Stimulated activated CD4-positive, alpha-beta T cell treated with anti-CD3 and anti-CD28 coated beads, Interleukin-12 subunit alpha, Interleukin-12 subunit beta, amount 100 ng/mL, for 24 hours (primary cell): ENCODE measurements at places on chromosomes 6 and 20.

DNA sequence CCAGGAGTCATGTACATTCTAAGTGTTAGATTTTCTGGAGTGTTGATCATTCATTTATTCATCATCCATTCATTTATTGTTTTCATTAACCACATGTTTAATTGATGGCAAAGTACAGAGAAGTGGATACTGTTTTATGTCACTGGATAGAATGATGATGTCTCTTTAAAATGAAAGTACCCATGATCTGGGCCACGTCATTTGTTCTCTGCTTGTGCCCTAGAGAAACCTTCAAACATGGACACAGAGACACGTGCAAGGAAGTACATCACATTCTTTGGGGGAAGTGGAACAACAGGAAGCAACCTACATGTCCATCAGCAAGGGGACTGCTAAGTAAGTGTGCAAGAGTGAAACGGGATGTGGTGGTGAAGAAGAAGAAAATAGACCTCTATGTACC lies 75.8 kb upstream of the TSHZ2 start:
- DNase-seq = no peak

DNA sequence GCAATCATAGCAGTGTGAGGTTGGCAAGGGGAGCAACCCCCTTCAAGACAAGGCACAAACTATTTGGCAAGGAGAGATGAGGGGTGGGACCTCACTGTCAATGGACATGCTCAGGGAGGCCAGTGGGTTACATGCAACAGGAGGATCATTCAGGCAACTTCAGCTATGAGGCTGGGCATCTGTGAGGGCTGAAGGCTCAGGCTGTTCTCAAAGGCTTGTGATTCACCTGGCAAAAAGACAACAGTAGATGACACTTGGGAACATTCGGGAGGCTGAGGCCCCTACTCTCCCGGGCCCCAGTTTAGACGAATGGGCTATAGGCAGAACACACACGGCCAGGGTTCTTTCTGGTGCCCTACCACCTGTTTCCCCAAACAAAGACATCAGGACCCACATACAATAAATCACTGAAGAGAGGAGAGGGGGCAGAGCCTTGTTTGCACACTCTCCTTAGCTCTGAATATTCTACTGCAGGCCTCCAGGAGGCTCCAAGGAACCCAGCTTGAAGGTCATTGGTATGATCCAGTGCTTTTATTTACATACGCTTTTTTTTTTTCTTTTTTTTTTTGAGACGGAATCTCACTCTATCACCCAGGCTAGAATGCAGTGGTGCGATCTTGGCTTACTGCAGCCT lies 7.9 kb downstream of the TUBB start:
- DNase-seq = no peak

DNA sequence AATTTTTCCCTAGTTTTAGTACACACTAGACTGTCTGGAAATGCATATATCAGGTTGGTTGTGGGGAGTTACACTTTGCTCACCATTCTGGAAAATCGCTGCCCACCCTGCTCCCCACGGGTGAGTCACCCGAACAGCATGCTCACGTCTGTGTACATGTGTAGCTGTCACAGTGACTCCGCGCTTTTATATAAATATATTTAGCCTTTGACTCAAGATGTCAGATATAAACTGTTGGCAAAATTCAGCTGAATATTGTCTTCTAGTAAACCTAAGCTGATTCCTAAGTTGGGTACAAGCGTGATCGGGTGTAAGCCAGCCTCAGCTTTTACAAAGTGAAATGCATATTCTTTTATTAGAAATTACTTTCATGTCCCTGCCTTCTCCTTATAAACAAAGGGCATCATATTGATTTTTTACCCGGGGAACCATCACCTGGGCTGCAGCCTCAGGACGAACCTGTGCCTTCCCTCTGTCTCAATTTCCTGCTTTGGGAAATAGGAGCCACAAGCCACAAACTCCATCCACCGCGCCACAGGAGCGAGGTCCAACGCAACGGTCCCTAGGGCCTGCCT lies 4.3 kb downstream of the SDCBP2 start:
- DNase-seq = no peak

- no peak for DNase-seq
Observed at GRCh38 chr6:1614448-1615150, 4.9 kb downstream of the FOXC1 start.

- no peak for DNase-seq
Observed at GRCh38 chr20:22312744-22313346, 271.5 kb downstream of the FOXA2 start.

- no peak for DNase-seq
Observed at GRCh38 chr6:14075095-14075503, 42.5 kb upstream of the CD83 start.

GRCh38 chr6:11527274-11527870 lies 10.2 kb upstream of the TMEM170B start:
- no peak for DNase-seq

DNA sequence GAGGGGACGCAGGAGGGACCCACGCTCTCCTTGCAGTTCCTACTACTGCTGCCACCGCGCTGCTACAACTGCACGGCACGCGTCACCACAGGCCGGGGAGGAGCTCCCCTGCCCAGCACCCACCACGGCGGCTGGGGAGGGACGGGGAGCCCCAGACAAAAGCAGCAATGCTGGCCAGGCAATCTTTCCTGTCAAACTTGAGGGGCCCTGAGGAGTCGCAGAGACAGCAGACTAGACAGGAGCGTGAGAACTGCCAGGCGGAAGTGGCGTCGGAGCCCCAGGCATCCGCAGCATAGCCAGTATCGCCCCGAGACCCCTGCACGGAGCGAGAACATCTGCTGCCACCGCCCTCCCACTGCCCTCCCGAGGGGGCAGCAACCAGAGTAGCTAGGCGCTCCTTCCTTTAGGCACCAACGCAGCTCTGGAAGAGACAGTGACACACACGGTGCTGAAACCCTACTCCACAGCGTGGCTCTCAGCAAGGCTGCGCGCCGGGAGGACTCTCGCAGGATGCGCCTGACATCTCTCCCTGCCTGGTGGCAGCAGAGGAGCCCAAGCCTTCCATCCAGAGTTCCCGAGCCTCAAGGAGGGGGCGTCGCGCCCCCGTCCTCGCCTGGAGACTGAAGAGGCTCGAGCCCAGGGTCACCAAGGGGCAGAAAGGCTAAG lies 2.2 kb downstream of the TAF4 start:
- DNase-seq = no peak

- DNase-seq = no peak
Observed at GRCh38 chr6:129500958-129501739, 208.8 kb downstream of the ARHGAP18 start.

DNA sequence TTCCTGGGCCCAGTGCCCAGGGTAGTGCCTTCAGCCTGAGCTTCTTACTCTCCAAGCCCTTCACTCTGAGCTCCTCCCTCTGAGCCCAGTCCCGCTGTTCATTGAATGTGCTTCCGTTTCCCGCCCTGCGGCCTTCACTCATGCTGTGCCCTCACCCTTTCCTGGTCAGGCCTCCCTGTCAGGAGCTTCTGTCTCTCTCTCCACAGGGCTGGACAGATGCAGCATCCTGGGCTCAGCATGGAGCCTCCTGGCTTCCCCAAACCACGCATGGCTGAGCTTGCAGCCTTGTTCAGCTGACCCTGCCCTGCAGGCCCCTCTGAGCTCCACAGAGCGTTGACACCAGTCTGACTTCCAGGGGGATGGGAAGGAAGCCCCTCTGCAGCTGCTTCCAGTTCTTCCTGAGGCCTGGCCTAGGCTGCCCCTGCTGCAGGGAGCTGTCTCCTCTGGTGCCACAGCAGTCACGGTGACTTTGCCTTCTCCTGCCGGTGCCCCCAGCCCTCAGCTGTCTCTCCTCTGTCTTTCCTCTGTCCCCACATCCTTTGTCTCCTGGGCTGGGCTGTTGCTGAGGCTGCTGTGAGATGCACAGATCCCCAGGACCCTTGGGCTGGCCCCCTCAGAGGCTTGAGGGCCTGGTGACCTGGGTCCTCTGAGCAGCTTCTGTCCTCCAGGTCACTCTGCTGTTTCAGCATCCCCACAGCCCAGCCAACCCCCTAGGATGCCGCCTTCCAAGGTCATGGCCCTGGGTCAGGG lies 7.9 kb upstream of the MYT1 start:
- no peak for DNase-seq

DNA sequence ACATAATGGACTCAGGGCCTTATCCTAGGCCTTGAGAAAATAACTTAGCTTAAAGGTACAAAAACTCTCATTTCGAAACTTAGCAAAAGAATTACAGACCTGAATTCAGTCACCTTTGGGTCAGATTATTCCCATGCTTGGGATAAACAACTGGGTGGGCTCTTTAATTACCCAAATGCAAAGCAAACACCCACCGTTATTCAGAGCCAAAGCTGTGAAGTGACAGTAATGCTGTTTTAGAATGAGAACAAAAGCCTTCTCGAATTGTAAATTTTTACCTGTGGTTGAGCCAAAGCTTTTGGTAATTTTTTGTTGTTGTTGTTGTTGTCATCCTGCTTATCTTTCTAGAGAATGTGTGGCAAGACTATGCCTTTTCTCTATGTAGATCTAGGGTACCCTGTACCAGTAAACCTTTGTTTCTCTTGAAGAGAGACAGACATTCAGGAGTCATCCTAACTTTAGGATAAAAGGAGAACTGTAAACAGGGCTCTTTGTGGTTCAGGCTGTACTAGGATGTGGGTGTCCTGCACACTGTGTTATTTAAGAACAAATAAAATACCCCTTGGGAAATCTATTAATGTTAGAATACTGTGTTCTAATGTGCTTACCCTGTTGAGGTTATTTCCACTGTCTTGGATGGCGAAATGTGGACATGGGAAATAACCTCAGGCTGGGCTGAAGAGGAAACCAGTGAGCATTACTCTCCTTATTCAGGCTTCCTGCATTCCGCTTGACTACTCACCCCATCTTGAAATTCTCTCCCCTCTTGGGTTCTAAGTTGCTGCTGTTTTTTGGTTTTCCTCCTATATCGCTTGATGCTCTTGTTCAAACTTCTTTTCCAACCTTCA lies 480.7 kb downstream of the CD83 start:
- no peak for DNase-seq

GRCh38 chr20:62997417-62998035 lies 9.2 kb downstream of the BHLHE23 start:
- DNase-seq = no peak

- no peak for DNase-seq
Observed at GRCh38 chr20:24814556-24815195, 134.4 kb upstream of the CST7 start.

DNA sequence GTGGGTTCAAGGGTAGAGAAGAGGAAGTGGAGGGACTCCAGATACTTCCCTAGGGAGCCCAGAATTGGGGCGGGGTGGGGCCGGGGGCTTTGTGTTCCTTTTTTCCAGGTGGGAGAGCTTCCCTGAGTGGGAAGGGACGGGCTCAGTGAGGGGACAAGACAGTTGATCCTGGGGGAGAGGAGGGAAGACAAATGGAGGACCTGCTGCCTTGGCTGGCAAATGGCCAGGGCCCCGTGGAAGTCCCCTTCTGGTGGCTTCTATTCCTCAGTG lies 2.6 kb downstream of the CTSZ start:
- DNase-seq = no peak

DNA sequence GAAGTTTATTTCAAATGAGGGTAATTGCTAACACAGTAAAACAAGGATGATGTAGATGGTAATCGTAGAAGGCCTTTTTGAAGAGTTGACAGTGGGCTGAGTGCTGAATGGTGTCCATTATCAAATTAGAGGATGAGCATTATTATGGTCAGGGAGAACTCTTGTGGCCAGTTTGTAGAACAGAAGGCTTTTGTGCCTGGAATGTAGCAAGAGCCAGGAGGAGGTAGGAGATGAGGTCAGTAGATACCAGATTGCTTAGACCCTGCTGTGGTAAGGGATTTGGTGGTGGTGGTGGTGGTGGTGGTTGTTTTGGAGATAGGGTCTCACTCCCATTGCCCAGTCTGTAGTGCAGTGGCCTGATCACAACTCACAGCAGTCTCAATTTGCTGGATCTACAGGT lies 6.2 kb downstream of the CSE1L start:
- DNase-seq = no peak

DNA sequence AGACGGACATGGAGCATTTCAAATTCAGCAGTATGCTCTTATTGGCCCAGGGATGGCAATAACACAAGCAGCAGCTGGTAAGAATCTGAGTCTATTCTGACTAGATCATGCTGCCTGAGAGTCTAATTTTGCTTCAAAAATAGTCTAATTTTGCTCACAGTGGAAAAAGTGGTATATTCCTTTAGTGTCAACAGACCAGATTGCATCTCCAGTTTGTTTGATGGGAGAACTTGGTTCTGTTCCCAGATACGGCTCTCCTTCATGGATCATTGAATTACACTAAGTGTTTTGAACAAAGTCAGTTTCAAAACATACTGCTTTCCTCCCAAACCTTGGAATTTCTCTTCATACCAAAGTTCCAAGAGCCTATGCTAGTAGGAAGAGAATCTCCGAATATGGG lies 586.1 kb downstream of the RNF144B start:
- no peak for DNase-seq

DNA sequence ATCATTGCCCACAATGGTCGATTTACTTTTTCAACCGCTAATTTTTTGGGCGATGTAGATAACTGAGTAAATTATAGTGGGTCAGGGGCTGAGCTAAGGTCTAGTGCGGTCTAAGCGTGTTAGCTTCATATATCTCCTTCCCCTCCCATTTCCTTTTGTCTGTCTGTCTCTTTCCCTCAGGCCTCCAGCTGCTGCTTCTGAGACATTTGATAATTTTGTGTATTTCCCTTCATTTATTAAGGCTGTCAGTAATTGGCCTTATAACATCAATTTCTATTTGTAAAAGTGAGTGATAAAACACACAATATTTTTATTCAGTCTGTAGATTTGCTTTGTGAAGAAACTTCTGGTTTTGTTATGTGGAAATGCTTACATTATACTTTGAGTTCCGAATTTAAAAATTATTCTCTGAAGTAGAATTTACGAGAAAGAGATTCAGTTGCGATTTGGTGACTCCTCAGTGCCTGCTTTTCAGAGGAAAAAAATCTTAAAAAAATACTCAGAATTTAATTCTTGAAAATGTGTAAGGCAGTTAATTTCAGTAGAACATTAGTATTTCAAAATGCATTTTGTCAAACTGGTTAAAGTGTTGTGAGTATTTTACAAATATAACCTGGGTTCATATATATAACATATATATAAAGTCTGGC lies 1.4 kb downstream of the TMEM170B start:
- no peak for DNase-seq

DNA sequence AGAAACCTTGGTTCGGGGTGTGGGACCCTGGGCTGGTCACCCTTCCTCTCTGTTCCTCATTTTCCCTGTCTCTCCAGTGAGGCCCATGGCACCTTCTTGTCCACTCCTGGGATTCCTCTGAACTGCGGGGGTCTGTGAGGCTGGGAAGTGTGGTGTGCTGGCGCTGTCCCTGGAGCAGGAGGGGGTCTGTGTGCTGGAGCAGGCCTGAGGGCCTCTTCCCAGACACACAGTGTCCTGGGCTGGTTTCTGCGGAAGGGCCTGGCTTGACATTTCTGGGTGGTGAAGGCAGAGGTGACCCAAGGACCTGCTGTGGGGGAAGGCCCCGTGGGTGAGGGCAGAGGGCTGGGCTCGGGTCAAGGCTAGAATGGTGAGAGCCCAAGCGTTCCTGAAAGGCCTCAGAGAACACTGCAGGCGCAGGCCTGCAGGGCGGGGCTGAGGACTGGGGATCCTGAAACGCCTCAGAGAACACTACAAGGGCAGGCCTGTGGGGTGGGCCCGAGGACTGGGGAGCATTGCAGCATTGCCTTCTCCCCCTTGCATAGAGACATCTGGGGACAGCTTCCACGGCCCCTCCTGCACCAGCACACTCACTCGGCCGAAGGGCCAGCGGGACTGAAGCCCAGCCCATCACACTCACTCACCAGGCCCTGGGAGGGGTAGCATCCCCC lies 10.6 kb upstream of the BAK1 start:
- no peak for DNase-seq

GRCh38 chr20:47502271-47503239 lies 868 bp downstream of the NCOA3 start:
- DNase-seq = no peak
